AG09309 (cell line): ENCODE measurements at places on chromosomes 3 and 15.

DNA sequence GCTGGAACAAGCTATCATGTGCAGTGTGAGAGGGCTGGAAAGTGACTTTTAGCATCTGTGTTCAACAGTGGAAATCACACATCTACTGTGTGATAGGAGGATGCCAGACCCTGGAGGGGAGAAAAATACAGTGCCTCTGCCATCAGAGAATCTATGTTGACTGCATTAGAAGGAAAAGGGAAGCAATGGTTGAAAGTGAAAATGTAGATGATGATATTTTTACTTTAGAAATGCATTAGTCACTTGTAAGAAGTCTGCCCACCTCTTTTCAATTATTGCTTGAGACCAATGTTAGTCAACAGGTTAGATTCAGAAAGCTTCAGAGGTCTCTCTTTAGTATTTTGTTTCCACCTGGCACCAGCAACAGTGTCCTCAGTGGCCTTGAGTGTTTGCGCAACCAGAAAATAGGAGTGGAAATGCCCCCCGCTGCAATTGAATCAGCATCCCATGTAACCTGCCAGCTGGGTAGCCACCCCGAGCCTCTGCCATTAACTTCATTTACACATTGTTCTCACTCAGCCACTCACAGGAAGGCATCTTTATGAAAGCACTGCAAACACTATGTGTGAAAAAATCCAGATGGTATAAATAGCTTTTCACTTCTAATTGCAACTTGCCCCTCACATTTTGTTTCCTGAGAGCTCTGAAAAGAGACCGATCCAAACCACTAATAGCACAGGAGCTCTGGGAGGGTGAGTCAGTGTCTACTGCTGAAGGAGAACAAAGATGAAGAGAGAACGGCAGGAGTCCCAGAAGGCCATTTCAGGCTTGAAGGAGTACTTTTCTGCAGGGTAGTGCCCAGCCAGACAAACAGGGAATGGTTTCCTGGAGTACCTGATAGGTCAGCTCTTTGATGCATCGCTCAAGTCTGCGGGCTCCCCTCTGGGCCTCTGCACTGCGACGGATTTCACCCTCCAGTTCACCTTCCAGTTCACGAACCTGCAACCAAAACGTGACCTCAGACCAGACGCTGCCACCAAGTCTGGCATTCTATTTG is 92.1 kb downstream of the HHLA2 start:
- no peak for DNase-seq

DNA sequence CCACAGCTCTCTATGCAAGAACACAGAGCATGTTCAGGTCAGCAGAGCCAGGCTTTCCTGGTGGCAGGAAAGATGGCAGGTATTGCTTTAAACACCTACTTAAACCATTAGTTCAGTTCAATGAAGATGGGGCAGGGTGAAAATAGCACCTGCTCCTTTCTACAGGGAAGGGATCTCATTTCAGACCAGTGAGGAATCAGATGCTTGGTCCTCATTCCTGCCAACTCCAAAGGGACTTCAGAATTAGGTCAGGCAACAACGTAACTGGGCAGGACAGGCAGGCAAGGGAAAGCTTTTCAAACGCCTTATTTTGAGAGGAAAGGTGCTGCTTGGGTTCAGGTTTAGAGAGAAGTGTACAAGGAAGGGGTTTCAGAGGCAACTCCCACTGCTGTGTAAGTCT is 12.6 kb upstream of the RPS17 start:
- no peak for DNase-seq

- no peak for DNase-seq
Measured at GRCh38 chr15:90286678-90287077, 21.2 kb downstream of the NGRN start.

DNA sequence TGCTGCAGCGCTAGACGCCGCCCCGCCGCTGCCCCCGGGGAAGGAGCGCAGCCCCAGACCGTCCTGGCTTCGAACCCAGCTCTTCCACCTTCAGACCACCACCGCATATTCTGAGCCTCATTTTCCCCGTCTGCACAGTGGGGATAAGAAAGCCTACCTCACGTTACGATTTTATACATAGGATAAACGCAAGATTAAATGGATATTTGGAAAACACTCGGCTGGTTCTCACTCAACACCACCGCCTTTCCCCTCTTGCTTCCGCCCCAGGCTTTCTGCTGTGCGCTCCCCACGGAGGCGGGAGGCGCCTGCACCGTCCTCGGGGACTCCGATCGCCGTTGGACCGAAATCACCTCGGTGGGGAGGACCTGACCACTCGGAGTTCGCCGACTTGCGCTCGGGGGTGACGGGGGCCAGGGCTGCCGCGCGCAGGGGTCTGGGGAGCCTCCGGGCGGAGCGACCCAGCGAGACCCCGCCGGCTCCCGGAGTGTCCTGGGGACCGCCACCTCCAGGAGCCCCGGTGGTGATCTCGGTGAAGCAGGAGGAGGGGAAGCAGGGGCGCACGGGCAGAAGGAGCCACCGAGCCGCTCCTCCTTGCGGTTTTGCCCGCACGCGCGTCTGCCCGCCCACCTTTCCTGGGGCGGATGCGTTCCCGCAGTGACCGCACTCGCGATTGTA is 4.0 kb downstream of the FBXL22 start:
- DNase-seq, result no peak

- no peak for DNase-seq
Measured at GRCh38 chr3:138370321-138370720, 21.9 kb downstream of the MRAS start.

DNA sequence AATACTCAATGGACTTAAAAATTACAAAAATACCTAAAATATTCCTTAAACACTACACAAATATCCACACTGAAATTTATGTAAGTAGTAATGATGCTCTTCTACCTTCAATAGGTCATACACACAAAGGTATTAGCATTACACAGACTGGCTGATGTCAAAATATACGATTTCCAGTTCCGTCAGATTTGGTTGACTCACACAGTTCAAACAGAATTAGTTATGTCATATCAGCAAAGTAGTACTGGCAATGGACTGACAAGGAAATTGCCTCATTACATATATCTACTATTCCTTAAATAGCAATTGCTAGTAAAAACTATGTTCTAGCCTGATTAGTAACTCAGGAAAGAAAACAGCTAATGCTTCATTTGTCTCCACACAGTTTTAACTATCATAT is 70.8 kb downstream of the ADAM10 start:
- no peak for DNase-seq

DNA sequence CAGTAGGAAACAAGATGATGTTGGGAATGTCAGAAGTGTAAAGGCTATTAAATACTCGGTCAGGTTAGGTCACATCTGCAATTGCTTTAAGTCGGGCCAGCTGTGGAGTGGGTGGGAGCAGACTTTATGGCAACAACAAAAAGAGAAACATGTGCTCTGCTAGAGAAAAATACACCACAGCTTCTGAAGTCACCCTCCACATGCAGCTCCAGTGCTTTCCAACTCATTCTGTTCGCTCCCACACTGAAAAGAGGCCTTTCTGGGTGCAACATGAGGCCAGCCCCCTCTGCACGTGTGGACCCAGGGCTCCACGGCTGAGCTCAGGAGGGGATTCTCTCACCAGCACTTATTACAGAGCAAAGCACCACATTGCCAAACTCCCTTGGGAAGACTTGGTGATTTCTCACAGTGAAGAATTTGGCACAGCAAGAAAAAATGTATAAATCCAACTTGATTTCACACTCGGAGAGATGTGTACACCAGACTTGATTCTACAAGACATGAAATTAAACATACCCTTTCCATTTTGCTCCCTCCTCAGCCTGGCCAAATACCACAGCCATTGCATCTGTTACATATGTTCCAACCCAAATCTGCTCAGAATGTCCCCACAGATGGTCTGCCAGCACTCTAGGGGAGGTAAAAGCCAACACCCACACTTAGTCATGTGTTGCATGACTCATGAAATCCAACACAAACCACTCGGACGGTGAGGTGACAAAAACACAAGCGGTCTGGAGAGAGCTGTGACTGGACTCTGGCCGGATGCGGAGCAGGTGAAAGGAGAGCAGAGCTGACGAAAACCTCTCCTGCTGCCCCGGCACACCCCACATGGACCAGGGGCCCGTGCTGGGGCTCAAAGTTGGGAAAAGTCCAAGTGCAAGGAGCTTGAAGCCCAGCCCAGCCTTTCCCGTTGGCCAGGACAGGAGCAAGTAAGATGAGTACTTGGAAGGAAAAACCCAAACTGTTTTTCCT is 74.6 kb downstream of the ITGB5 start:
- peak; percentile 83 for DNase-seq

DNA sequence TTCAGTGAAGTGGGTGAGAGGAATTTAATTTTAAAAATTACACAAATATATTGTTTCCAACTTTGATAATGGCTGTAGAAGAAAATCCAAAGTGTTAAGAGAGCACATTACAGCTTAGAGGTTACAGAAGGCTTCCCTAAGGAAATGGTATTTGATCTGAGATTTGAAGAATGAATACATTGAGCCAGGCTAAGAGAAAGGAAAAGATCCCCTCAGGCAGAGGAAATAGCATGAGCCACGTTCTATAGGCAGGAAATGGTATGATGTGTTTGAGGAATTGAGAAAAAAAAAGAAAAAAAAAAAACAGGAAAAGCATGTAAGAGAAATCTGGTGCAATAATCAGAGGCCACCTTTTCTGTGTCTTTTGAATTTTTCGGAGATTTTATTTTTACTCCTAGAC is 48.6 kb downstream of the UNC13C start:
- no peak for DNase-seq

- DNase-seq, result no peak
Measured at GRCh38 chr3:36229496-36229895, 150.8 kb upstream of the STAC start.

DNA sequence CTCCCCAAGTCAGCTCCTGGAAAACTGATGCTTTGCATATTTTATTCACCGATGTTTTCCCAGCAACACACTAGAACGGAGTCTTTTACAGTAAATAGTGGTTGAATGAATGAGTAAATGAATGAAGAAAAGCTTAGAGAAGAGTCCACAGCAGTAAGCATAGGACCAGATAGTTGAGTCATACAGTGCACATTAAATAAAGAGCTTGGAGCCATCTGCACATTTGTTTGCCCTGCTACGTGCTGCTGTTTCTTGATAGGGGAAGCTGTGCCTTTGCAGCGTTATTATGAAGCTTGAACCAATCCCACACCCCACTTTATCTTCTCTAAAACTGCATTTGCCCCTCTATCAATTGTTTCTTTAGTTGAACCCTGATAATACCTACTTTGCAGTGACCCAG is 1.2 kb downstream of the FAM98B start:
- no peak for DNase-seq

- DNase-seq, result no peak
Measured at GRCh38 chr15:39459548-39459947, 121.3 kb upstream of the THBS1 start.

GRCh38 chr15:90097475-90097874 is 4.8 kb downstream of the IDH2 start:
- DNase-seq, result no peak

- no peak for DNase-seq
Measured at GRCh38 chr3:176663387-176663786, 533.9 kb downstream of the TBL1XR1 start.

- DNase-seq, result no peak
Measured at GRCh38 chr15:47718497-47719437, 1.5 kb downstream of the SEMA6D start.

- no peak for DNase-seq
Measured at GRCh38 chr3:188453431-188454384, 299.8 kb downstream of the LPP start.

DNA sequence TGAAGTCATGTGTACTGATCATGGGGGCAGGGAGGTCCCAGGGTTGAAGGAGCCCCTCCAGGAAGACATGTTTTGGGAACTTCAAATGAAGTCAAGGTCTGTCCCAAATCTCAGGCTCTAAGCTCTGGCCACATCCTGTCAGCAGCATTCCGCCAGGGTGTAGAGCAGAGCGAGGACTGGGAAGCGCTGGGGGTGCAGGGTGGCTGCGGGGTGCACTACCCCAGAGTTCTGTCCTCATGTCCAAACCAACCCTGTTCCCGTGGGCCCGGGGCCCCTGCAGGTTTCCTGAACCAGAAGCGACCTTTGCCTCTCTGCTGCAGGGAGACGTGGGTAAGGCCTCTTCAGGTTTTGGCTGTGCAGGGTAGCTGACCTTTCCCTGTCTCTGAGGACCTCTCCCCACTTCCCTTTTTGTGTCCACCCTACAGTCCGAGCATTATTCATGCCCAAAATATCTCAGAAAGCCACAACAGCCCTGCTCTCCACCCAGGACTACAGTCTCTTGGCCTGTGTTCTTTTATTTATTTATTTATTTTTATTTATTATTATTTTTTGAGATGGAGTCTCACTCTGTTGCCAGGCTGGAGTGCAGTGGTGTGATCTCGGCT is 26.6 kb upstream of the FLNB start:
- no peak for DNase-seq

GRCh38 chr3:1774597-1774996 is 324.1 kb upstream of the CNTN4 start:
- DNase-seq, result no peak

DNA sequence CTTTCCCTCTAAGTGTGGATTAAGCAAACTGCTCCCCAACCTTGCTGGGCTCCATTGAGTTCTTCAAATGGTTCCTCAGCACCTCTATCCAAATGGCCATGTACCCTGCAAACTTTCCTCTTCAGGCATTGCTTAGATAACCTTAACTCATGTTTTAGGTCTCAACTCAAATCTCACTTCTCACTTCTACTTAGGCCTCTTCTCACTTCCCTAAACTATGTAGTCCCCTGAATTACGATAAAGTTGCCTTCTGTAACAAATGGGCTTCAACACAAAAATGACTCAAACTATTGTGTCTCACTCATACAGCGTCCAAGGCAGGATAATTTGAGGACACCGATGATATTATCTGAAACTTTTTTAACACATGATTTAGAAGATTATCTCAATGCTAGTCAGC is 62.4 kb upstream of the STAC start:
- DNase-seq, result no peak

DNA sequence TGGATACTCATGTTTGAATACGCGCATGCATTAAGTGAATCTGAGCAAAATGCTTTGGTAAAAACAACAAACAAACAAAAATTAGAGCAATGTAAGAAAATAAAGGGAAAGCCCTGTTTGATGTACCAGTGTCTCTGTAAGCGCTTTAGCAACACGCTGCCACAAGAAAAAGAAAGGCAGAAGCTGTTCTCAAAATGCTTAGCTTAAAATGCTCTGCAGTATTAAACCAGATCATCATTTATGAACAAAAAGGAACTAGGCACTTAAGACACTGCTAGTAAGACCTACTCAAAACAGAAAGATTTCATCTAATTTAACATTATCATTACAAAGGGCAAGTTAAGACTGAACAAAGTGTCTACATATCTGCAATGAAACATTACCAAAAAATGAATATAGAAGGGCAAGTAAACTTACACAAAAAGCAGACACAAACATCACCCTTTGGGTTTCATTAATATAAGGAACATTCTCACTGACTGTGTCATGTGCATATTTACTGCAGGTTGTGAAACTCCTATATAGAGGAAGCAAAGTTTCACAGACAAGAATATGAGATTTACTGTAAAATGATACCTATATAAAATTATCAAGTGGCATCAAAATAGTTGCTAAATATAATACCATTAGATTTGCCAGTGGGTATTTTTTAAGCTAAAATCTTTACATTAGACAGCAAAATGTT is 102.1 kb downstream of the FBXL22 start:
- no peak for DNase-seq

- DNase-seq, result no peak
Measured at GRCh38 chr3:61520966-61521628, 40.3 kb upstream of the PTPRG start.
